Fibroblast of skin of right biceps (primary cell): ENCODE measurements at places on chromosomes 2 and 18.
A peak's percentile ranks its signal among the peaks of the same experiment; 100 is the strongest.

DNA sequence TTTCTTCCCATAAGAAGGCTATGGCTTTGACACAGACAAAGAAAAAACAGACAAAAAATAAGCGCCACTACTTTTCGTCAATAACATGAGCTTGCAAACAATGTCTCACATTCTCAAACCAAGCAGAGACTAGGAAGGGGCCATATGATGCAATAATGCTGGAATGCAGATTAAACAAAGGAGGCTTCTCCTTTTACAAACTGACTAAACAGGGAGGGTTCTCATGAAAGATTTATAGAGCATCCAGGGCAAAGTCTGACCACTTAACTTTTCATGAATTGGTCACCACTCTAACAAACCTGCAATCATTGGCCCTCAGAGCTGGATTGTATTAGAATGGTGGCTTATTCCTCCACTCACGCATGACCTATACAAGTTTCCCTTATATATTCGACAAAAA lies 663.3 kb upstream of the CHAC2 start:
- peak; percentile 67 for DNase-seq

- no peak for DNase-seq
Measured at GRCh38 chr2:18395555-18395954, 164.9 kb downstream of the RDH14 start.

DNA sequence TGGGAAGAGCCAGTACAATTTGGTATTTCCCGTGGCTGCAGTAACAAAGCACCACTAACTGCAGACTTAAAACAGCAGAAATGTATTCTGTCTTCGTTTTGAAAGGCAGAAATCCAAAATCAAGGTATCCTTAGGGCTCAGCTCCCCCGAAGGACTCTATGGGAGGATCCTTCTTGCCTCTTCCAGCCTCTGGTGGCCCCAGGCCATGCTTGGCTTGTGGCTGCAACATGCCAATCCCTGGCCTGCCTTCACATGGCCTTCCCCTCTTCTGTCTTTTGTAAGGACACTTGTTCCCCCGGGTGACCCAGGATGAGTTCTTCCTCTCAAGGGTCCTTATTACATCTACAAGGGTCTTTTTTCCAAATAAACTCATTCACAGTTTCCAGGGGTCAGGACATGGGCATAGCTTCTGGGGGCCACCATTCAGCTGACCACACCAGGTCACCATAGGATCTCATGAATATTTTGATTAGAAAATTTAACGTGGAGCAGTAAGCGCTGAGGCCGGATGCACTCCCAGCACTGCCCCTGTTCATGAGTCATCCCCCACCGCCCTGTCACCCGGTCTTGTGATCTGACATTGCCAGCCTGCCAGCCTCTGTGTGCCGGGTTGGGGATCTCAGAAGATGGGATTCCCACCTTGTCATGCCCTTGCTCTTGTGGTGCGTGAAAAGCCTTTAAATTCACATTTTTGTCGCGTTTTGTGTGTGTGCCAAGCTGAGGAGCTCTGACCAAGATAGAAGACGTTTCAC lies 61.2 kb upstream of the B3GNT7 start:
- DNase-seq, result no peak

- no peak for DNase-seq
Measured at GRCh38 chr2:148490840-148491439, 153.6 kb upstream of the EPC2 start.

- no peak for DNase-seq
Measured at GRCh38 chr2:215418064-215418963, 17.6 kb downstream of the FN1 start.

- no peak for DNase-seq
Measured at GRCh38 chr2:100857341-100857740, 37.4 kb downstream of the NPAS2 start.

- DNase-seq, result no peak
Measured at GRCh38 chr2:226169751-226170581, 629.7 kb downstream of the IRS1 start.

- no peak for DNase-seq
Measured at GRCh38 chr18:77940566-77940965, 690.9 kb downstream of the GALR1 start.

GRCh38 chr2:57539761-57540160 lies 506.8 kb upstream of the VRK2 start:
- no peak for DNase-seq
